Cerebellar nuclear complex (tissue), 1 donor: ENCODE measurements at places on chromosomes 2 and 18.

- no peak for DNase-seq
Measured at GRCh38 chr18:78730546-78730945, 249.1 kb upstream of the SALL3 start.

DNA sequence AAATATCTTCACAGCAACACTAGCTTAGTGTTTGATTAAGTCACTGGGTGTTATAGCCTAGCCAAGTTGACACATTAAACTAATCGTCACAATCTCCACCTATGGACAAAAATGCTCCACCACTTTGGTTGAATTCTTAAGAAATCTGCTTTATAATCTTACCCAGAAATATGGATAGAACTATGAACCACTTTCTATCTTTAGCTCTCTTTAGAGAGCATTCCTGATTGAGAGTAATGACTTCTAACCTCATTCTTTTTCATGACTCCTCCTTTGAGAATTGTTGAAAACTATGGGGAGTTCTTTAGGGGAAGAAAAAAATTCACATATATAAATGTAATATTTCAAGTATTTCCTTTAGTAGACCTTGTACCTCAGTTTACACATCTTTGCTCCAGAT is 1282.2 kb upstream of the ZEB2 start:
- DNase-seq, result no peak

DNA sequence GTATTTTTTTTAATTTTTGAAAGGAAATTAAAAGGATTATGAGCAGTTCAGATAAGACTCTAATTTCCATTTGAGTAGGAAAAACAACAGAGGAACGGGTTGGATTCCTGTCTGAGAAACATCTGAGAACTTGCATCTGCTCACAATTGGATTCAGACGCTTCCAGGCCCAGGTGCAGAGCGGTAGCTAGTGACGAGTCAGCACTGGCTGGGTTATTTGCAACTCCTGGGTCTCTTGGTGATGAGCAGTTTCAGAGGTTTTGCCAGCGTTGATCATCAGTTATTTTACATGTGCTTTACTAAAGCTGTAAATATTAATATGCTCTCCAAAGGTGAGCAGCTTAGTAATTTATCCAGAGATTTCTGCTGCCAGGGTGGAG is 39.1 kb upstream of the B3GNT7 start:
- DNase-seq, result no peak

DNA sequence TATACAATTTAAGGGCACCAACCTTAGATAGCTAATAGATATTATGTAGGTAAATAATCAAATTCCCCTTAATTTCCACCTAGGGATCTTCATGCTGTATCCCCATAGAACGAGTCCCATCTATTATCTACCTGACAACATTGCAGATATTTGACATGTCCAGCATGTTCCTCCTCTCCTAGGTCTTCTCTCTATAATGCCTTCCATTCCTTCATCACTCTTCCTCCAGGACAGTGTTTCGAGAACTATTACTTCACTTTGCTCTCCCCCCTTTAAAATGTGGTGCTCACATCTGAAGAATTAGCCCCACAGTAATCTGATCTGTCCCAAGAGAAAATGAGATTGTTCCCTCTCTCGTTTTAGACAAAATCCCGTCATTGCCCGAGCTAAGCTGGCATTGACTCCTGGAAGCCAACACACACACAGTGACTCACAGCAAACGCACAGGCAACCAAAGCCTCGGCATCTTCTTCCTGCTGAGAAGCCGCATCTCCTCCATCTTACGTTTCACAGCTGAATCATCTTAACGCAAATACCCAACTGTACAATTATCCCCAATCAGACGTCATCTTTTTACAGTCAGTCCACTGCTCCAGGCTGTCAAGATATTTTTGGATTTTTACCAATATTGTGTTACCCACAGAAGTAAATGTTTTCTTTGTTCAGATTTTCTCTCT is 162.9 kb upstream of the AGAP1 start:
- no peak for DNase-seq

DNA sequence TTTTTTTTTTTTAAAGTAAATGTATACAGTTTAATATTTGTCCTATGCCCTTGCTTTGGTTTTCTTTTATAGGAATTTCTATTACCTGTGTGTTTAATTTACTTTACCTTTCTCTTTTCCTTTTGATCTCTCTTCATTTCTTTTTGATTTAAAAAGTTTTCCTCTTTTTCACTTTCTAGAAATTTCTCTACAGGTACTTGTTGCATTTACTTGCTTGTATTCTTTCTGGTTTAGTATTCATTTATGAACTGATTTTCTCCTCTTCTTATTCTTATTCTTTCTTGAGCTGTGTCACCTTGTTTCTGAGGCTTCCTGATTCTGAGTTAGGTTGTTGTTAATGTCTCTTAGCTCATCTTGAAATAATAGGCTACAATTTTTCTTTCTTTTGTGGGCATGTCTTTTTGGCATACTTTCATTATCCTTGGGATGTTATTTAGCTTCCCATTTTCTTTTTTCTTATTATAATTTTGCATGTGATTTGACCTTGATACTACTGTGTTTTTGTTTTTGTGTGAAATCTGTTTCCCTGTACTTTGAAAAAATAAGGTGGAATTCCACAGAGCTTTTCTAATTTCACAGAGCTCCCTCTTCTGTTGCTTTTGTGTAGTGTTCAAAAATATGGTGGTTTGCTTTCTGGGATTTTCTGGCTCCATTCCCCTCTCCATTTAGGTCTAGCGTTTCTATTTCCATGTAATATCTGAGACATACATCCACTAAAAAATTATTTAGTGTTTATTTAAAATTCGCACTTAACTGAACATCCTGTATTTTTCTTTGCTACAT is 25.5 kb upstream of the ALMS1 start:
- no peak for DNase-seq

GRCh38 chr2:127012868-127013267 is 94.1 kb downstream of the BIN1 start:
- no peak for DNase-seq

DNA sequence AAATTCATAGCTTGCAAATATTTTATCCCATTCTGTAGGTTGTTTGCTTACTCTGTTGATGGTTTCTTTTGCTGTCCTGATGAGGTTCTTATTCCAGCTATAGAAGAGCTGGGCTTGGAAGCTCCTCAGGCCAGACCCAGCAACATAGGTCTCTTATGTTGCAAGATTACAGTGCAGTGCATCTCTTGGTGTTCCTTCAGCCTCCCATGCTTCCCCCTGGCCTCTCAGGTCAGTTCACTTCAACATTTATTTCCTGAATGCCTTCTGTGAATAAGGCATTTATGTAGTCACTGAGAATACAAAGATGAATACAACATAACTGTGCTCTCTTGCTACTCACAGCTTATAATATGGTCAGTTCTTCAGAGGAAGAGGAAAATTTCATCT is 179.0 kb upstream of the SLC39A10 start:
- DNase-seq, result no peak

- no peak for DNase-seq
Measured at GRCh38 chr18:44655435-44655834, 25.3 kb upstream of the SETBP1 start.

DNA sequence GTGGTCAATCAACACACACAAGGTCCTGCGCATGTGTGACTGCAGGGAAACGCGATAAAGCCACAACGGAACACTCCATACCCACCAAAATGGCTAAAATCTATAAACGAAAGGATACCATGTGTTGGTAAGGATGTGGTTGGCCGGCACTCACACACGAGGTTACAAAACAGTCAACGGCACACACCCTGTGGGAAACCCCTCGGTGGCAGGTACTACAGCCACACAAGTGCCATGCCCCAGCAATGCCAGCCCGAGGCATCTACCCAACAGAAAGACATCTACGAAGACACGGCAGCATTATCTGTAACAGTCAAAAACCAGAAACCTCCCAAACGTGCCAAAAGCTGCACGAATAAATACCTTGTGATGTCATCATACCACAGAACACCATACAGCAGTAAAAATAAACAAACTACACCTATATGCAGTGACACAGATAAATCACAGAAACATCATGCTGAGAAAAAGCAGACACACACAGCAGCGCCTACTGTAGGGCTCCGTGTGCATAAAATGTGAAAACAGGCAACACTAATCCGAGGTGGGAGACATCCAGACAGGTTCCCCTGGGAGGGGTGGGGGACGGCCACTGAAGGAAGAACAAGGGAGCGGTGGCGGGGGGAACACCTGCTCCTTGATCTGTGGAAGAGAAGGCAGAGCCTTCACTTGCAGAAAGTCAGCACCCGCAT is 36.7 kb downstream of the HDAC4 start:
- DNase-seq, result no peak

GRCh38 chr18:5604778-5605177 is 61.0 kb upstream of the EPB41L3 start:
- DNase-seq, result no peak
